Amygdala (tissue), 56 donors: ENCODE measurements at places on chromosomes 2 and 18.
A peak's percentile ranks its signal among the peaks of the same experiment; 100 is the strongest.

GRCh38 chr2:83168377-83168776 is 1290.7 kb downstream of the SUCLG1 start:
- no peak for DNase-seq

GRCh38 chr2:208820014-208820688 is 413.6 kb downstream of the PTH2R start:
- DNase-seq = no peak

DNA sequence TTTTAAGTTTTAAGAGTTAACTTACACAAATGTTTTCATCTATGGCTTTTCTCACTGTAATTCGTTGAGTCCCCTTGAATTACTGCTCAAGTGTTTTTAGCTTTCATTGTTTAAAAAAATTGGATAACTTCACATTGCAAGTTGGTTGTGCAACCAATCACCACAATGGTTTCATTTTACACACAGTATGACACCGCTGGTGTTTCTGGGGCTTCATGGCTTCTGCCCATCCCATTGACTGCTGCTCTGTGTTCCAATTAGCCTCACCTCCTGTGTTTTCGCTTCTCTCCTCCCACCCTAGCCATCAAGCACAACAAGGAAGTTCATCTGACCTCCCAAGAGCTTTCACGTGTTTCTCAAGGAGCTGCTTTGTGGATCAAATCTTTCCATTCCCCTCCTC is 199.1 kb upstream of the CHAC2 start:
- no peak for DNase-seq

DNA sequence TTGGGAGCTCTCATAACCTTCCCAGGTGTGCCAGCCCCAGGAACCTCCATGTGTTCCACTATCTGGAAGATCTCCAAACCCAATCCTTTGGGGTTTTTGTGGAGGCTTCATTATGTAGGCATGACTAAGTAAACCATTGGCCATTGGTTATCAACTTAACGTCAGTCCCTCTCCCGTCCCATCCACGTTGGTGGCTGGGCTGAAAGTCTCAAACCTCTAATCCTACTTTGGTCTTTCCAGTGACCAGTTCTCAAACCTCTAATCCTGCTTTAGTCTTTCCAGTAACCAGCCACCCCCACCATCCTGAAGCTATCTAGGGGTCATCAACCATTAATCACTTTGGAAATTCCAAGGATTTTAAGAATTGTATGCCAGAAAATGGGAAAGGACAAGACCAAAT is 704.7 kb upstream of the TMEFF2 start:
- no peak for DNase-seq

- DNase-seq = no peak
Measured at GRCh38 chr2:231745303-231746038, 35.6 kb downstream of the PDE6D start.

- DNase-seq = no peak
Measured at GRCh38 chr2:43346602-43347567, 120.5 kb upstream of the ZFP36L2 start.

DNA sequence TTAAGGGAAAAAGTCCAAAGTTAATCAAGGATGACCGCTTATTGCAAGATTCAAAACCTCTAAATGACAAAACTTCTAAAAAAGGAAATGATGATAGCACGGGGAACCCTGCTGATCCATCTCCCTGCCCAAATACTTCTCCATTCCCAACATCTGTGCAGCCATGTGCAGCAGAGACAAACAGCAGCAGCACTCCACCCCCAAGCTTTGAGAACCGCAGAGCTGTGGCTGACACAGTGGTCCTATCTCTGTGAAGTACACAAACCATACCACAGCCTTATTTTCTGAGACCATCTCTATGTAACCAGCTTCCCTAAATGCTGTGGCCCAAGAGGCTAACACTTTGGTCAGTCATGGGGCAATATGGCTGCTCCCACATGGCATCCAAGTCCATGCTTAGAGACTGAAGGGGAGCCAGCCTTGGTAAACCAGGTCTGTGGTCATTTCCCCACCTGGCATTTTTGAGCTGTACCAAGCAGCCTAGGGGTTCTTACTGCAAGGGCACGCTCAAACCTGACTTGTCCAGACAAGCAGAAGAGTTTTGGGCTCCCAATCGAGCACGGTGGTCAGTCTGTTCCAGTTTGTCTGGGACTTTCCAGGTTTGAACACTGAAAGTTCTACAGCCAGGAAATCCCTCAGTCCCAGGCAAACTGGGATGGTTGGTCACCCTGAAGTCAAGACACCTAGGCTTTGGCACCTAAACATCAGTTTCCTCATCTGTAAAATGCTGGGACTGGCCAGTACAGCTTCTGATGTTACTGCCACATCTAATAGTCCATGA is 17.1 kb upstream of the NFE2L2 start:
- no peak for DNase-seq

- DNase-seq = no peak
Measured at GRCh38 chr2:107553539-107553938, 273.2 kb upstream of the RGPD4 start.

GRCh38 chr2:240245706-240246105 is 105.2 kb upstream of the OTOS start:
- no peak for DNase-seq

- no peak for DNase-seq
Measured at GRCh38 chr2:216700781-216701180, 5.4 kb upstream of the IGFBP5 start.

DNA sequence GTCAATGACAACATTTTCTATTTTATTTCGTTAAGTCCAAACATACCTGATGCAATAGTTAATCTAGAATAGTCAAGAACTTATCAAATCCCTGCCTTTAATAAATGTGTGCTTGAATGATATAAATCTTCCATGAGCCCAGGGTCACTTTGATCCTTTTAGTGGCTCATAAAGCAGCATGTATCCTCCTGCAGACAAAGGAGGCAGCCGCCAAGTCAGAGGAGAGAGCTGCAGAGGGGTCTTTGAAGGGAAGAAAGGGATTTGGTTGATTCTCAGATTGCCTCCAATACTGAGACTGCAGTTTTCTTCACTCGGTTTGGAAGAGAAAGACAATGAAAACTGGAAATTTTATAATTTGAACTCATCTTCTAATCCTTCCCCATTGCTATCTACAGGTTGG is 378.4 kb upstream of the PIK3C3 start:
- DNase-seq = no peak

DNA sequence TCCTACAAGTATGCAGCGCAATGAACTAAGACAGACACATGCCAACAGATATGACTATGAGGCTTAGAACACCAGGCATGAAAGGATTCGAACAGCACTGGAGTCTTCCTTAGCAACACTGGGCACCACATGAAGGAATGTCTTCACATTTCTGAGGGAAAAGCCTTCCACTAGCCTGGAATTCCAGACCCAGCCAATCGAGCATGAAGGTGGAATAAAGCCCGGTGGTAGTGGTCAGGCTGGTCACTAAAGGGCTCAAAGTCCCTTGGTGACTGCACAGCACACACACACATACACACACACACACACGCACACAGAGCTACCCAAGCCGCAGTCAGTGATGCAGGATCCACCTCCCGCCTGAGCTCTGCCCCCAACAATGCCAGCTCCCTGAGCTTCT is 19.7 kb upstream of the SFXN5 start:
- no peak for DNase-seq

GRCh38 chr2:223908304-223908998 is 36.7 kb downstream of the WDFY1 start:
- DNase-seq = no peak

DNA sequence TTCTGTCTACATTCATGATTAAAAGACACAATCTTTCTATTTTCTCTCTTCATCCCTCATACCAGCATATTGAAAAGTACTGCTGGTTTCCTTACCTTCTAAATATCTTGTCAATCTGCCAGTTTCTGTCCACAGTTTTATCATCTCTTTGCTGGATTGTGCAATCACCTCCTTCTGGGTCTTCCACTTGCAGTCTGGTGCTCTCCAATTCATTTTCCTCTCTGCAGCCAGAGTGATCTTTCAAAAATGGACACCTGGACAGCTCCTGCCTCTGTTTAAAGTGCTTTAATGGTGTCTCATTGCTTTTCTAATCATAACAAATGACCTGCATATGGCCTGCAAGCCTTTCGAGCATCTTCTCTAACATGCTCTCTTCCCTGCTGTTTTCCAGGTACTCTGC is 94.0 kb downstream of the C1QL2 start:
- no peak for DNase-seq

DNA sequence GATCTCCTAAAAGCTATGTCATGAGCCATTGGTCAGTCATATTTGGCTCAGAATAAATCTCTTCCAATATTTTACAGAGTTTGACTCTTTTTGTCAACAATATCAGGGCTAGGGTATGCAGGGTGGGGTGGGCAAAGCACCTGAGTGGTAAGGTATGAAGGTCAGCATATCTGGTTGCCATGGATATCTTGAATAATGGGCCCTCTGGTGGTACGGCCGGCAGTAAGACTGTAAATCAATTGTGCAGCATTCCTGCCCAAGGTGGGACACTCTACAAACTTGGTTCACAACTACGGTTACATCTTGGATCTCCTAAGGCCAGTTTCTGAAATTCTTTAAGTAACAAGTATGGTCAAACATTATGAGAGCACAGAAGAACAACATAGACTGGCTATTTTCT is 119.6 kb downstream of the SPOPL start:
- DNase-seq = no peak

DNA sequence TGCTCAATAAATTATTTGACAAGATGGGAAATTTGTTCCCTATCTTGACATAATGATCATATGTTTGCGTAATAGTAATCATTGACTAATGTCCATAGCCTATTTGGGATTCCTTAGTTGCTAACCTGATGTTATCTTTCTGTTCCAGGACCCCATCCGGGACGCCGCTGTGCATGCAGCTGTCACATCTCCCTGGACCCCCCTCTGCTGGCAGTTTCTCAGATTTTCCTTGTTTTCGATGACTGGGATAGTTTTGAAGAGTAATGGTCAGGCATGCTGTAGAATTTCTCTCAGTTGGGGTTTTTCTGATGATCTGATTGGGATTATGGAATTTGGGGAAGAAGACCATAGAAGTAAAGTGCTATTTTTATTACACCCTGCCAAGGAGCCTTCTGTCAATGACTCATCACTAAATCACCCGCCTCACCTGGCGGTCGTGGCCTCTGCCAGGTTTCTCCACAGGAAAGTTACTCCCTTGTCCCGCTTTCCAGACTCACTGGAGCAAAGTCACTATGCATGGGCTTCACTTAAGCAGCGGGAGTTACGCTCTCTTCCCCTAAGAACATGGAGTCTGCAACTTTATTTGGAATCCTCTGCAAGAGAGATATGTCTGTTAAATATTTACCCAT is 19.9 kb upstream of the TMEM18 start:
- no peak for DNase-seq

DNA sequence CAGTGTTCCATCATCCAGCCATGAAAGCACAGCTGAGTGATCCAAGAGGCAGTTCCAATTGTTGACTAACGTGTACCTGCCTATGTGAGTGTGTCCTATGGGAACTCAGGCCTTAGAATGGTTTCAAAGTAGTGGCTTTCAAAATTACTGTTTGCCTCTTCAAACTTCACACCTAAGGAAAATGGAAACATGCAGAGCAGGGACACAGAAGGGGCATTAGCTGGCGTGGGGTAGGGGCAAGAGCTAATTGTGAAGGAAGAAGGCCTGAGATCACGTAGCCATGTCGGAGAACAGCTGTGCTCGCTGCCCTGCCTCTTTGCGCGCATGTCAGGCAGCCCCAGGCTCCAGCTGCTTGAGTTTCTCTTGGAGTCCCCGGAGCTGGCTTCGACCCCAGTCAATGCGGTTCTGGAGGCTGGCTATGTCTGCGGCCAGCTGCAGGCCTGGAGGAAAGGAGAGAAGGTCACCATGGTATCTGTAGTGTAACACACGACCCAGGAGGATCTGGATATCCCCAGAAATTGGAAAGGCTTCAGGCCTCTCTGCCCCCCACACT is 3.8 kb upstream of the IMP4 start:
- DNase-seq = no peak

- no peak for DNase-seq
Measured at GRCh38 chr2:233402789-233403188, 48.5 kb downstream of the DGKD start.

DNA sequence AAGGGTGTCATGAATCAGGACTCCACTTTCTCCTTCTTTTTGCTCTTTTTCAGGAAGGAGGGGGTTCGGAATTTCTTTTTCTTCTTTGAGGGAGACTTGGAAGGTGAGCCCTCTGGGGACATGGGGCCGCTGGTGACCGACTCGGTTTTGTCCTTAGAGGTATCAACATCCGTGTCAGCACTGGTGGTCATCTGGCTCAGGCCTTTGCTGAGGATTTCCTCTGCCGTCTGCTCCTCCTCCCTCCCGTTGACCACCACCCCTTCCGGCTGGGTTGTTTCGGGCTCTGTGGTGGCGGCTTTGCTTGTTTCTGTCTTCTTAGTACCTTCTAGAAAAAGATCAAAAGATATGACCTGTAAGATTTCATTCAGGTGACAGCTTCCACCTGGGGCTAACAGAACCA is 104.6 kb downstream of the ADD2 start:
- no peak for DNase-seq

GRCh38 chr2:74576863-74577229 is 22.3 kb downstream of the DOK1 start:
- DNase-seq = peak; percentile 42

DNA sequence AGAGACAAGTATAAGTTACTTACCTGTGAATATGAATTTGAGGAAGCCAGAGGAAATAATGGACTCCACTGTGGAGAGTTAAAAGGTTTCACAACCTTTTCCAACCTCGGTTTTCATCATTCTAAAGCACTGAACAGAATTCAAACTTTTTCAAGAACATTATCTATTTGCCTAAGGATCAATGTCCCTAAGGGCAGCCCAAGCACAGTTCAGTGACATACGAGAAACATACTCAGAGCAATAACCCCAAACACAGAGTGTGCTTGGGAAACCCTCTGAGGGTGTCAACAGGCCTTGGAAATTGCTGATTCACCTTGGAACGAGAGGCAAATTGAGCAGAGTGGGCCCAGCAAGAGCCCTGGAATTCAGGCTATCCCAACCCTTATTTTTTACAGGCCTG is at the start of gene ABCB11:
ABCB11 (minus strand) TSS at position 123 of the 400 bp plus-strand sequence. CDS start 13,199 bp downstream, outside the sequence.
- no peak for DNase-seq

- DNase-seq = no peak
Measured at GRCh38 chr2:113201496-113202304, 27.9 kb downstream of the PSD4 start.

DNA sequence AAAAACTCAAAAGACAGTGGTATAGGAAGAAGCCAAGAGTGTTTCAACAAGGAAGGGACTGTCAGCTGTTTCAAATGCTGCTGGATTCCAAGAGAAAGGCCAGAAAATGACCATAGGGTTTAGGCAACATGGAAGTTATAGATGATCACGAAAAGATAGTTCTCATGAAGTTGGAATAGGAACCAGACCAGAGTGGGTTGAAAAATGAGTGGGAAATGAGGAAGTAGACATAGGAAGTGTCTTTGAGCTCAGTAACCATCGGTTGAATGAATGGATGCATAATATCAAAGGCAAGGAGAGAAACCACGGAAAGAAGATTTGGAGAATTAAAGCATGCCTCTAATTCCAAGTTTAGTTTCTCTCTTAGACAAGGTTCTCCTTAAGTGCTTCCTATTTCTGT is 1.3 kb downstream of the NCAPH start:
- DNase-seq = no peak

GRCh38 chr18:61842146-61842545 is 50.7 kb downstream of the RNF152 start:
- DNase-seq = no peak
